ENCODE measurements at places on chromosomes 7 and 10. TPM values are rescaled to one million over a fixed set of nuclear protein-coding genes. Genes with fewer than 3 reads are reported as not detected.
A peak's percentile ranks its signal among the peaks of the same experiment; 100 is the strongest.

The CPXM2 gene
- total RNA-seq: 4.6 TPM

The AUTS2 gene
- 5.3 TPM for total RNA-seq

The CHRM2 gene
- 70.4 TPM for total RNA-seq

The DTX2 gene
- 8.0 TPM for total RNA-seq

The COBL gene
- 88.3 TPM for total RNA-seq

The CDK14 gene
- total RNA-seq: 26.3 TPM

The LMBR1 gene
- total RNA-seq: 35.4 TPM

The OPALIN gene
- not detected for total RNA-seq

The GRM3 gene
- total RNA-seq: not detected

The TRIM50 gene
- 0.32 TPM for total RNA-seq

The ASIC3 gene
- 5.5 TPM for total RNA-seq

The CFAP43 gene
- 0.19 TPM for total RNA-seq

DNA sequence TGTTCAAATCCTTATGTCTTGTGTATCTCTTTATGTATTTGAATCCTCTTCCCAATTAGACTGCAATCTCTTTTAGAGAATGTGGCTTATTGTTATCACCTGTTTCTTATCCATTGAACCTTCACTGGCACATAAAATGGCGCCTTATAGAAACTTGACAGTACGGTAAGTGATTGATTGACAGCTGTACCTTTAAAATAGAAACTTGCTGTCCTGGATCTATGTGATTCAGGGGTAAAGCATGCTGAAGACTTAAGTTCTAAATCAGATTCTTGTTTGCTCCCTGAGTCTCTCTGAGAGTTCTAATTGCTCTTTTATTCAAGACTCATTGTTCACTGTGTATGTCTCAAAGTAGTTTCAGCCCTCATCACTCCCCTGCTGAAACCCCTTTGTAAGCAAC, 91.3 kb downstream of the CACNB2 start:
- DNase-seq: no peak

DNA sequence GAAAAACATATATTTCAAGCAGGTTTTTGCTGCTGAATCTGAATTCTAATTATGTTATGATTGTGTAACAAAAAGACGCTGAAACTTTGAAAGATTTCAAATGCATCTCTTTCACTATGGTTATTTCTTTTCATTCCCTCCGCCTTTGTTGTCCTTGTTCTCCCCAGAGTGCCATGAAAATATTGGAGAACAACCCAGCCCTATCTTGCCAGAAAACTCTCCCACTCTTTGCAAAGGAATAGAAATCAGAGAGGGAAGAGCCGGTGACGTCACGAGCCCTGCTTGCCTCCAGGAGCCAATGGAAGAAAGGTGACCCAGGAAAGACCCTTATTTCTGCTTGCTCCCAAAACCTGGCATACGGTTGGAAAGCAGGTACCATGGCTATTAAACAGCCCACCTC, 3.4 kb downstream of the GFRA1 start:
- DNase-seq: no peak

DNA sequence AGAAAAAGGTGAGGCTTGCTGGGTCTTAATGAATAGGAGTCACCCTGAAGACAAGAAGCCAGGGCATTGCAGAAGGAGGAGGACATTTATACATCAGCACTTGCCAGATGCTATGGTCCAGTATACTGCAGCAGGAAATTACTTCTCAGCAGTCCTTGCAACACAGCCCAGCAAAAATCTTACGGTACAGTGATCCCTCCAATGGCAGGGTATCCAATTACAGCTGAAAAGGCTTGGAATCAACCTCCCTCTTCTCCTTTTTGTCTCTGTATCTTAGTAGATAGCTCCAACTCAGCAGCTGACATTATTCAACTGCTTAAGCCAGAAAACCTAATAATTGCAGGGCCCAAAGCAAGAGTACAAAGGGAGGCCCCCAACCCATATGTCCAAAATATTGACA, 128.3 kb upstream of the COBL start:
- no peak for DNase-seq

DNA sequence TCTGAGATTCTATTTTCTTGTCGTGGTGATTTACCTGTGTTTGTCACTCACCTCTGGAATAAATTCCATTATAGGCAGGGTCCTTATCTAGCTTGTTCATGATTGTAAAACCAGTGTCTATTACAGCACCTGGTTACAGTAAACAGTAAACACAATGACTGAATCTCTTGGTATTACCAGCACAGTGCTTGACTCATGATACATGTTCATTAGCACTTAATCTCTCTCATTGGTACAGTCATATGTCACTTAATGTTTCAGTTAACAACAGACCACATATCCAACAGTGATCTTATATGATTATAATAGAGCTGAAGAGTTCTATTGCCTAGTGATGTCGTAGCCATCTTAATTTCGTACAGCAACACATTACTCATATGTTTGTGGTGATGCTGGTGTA, 1.6 kb upstream of the TASOR2 start:
- DNase-seq: no peak

DNA sequence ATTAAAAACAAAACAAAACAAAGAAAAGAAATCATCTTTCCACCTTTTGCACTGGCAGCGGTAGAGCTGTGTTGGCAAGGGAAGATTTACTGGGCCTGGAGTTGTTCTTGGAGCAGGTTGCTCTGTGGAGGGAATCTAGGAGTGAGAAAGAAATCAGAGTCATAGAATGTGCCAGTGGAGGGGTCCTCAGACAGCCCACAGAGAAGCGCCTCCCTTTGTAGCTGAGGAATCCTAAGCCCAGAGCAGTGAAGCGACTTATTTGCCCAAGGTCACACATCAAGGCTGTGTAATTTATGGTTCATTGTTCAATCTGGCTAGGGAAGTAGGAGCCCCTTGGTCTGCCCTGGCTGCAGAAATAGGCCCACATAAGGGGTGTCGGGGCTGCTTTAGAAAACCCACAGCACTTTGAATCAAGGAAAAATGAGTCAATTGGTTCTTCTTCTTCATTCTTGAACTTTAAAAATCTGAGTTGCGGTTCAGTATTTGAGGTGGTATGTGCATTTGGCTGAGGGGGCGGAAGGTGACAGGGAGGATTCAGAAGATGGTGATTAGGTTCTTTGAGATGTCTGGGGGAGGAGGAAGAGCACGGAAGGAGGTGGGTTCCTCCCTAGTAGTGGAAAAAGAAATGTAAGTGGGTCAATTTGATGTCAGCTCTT, 253.7 kb downstream of the PTEN start:
- no peak for DNase-seq

GRCh38 chr10:65017523-65017922, 1496.3 kb downstream of the REEP3 start:
- DNase-seq: no peak

GRCh38 chr7:128078309-128078708, 47.1 kb upstream of the LRRC4 start:
- DNase-seq: peak; percentile 7

DNA sequence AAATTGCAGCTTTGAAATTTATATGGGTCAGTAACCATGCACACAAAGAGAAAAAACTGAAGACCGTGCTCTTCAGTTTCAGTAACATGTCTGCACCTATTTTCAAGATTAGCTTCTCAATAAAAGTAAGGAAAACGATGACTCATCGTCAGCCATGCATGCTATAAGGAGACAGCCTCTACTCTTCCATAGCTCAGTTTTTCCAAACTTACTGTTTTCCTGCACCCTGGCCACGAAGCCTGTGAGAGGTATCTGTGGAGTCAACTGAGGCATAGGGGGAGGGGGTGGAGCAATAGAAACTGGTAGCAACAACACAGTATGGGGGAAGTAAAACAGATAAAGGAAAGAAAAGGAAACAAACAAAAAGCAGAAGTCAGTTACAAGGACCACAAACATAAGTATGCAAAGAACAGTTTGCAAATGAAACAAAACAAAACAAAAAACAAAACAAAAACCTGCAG, 58.0 kb downstream of the PDSS1 start:
- DNase-seq: no peak

- DNase-seq: no peak
These were observed 112.7 kb downstream of the REEP3 start for GRCh38 chr10:63633677-63634487.

GRCh38 chr7:128410451-128410753, 620 bp upstream of the IMPDH1 start:
- DNase-seq: no peak

DNA sequence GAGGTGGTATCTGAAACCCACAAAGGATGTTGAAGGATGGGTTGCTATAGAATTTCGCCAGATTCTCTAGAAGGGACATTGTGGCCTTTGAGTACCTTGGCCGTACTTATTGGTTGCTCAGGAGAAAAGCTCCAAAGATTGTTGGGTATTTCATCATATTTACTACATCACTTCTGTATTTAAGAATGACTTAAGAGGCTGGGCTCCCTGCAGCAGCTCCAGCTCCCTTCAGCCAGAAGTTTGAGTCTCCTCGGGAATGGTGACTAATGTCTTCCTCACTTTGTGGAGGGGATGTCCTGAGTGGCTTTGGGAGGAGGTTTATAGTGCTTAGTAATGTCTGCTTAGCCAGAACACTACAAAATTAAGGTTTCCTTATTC, 18.1 kb downstream of the MINDY4 start:
- DNase-seq: no peak

GRCh38 chr7:6655636-6656385, 18.7 kb downstream of the ZNF316 start:
- DNase-seq: no peak

- no peak for DNase-seq
These were observed 169.7 kb upstream of the PHYHIPL start for GRCh38 chr10:59006511-59007306.

DNA sequence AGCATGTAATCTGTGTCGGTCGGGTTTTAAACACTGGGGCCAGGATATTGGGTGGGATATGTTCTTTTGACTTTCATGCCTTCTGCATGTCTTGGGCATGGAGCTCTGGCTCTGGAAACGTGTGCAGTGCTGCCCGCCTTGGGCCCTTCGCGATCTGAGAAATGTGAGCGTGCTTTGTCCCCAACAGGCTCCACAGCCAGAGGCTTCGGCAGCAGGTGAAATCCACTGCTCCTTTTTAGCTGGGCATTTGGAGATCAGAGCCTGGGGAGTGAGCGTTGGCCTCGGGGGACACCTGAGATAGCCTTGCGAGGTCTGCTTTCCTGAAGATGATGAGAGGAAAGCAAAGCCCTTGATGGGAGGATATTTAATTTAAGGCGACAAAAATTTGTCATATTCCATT, 137.8 kb downstream of the ACTR3B start:
- no peak for DNase-seq

DNA sequence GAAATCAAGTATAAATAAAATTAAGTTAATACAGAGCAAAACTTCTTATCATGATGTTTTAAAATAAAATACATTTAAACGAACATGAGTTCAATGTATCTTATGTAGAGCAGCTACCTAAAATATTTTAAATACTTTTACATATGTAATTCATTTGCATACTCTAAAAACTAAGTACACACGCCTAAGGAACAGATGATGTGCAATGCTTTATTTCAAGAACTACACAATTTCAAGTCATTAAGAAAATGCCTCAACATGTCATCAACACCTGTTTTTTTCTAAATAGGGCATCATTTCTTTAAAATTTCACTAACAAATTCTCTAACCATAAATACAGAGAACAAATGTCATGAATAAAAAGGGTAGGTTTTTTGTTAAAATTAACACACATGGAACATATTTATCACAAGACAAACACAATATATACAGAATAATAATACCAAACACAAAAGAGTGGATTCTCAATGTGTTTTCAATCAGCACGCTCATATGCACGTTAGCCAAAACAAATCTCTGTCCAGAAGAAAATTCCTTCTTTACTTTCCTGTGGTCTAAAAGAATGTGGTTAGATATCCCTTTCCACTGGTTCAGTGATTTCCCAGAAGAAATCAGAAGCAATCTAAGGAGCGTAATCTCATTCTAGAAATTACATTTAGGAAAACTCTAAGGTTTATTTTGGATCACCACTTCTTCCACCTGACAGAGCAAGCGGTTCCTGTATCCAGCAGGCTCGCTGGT, 73.0 kb upstream of the PFKP start:
- no peak for DNase-seq

- no peak for DNase-seq
These were observed 80.5 kb downstream of the ELAPOR2 start for GRCh38 chr7:86978808-86979506.

- no peak for DNase-seq
These were observed 310.5 kb downstream of the ADARB2 start for GRCh38 chr10:1426786-1427185.

- DNase-seq: no peak
These were observed 4.9 kb upstream of the ADIRF start for GRCh38 chr10:86963341-86963919.

DNA sequence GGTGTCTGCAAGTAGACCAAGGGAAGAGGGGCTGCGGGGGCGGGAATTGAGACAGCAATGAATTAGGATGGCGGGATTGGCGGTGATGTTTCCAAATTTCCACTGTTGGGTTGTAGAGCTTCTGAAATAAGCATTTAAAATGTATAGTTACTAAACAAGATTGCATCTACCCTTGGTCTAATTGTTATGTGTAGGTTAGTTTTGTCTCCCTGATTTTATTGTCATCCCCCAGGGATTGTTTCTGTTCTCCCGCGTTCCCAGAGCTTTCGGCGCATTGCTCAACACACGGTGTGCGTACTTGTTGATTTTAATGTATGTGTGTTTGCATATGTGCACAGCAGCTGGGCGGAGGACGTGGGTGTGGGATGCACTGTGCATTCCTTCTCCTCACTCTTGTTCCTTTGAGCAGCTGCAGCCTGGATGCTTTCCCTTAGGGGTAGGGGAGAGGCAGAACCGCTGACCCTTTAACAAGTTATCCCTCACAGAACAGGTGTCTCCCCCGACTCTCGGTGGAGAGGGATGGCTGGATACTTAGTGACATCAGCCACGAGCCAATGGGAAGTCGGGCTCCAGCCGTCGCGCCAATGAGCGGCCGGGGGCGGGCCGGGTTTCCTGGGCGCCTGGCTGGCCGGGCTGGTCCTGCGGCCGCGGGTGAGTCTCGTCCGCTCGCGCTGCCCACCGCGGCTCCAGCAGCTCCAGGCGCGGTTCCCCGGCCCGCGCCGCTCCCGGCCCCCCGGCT, at the start of gene TSPAN33:
Gene TSPAN33, plus strand, starts transcription at position 613 of the 739 bp plus-strand sequence. CDS start 274 bp downstream, outside the sequence.
- DNase-seq: peak; percentile 92

GRCh38 chr7:68671046-68671445, 927.2 kb upstream of the AUTS2 start:
- DNase-seq: no peak

DNA sequence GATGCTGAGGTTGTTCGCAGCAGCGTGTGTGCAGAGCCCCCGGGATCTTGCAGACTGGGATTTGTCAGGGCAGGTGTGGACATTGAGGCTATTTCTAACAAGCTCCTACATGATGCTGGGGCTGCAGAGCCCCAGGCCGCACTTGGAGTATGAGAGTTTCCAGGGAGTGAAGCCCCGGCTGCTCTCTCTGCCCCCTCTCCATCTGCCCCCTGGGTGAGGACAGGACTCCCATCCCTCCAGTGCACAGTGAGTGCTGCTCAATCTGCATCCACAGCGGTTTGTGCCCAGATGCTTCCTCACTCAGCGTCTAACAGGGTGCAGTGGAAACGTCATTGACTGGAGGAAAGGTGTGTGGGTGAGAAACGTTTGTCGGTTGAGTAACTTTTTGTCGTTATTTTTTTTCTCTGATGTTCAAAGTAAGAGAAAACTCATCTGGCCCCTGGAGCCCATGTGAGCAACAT, 25.3 kb downstream of the IL2RA start:
- no peak for DNase-seq

- no peak for DNase-seq
These were observed 313.6 kb upstream of the ZMIZ1 start for GRCh38 chr10:78755063-78755701.

Data from Right ventricle myocardium inferior (tissue), 1 donor.